ENCODE measurements at places on chromosomes 16 and 17.

DNA sequence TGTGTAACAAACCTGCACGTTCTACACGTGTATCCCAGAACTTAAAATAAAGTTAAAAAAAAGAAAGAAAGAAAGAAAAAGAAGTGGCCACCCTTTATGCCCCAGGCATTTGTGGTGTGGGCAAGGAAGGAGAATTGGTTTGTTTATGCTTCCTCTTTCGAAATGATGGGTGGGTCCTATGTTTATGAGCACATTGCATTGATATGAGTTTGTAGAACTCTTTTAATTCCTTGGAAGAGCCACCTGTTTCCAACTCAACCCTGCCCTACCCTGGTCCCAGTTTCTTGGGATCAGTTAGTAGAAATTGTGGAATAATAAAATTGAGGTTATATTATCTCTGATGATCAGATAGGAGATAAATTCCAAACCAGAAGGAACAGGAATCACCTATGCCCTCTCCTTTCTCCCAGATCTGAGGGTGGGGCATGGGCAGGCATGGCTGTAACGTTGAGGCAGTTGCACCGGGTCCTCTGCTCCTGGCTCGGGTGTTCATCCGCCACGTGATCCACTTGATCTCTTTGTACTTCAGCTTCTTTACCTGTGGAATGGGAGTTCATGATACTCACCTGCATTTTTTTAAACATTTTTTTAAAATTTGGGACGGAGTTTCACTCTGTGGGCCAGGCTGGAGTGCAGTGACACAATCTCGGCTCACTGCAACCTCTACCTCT is 15.9 kb downstream of the CHAD start:
- no peak for DNase-seq

DNA sequence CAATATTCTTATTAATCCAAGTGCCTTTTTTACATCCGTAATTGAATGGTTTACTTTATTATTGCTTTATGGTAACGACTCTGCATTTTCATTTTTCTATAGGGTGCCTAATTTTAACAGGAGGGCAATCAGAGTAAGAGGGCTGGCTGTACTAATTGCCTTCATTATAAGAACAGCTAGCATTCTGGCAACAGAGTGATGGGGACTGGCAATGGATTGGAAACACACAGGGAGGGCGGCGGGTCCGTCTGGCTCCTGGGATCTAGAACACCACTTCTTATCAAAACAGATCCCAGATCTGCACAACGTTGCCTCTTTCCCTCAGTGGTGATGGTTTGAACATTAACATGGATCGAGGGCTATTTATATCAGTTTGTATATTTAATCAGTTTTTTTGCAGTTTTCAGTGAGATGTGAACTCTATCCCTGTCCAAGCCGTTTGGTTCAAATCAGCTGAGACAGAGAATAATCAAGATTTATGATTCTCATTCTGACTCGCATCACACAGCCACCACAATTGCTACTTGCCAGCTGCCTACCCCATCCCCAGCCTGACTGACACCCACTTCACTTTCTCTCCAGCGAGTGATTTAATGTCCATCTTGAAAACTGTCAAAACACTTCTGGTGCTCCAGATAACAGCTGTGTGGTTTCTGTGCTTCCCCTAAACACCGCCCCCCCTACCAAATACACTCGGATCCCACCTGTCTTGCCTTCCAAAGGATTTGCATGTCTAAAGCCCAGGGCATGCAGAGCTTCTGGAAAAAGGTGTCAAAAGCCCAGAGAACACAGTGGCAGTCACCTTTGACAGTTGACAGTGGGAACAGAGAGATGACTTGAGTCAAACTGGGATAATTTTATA is 327.9 kb downstream of the HS3ST4 start:
- no peak for DNase-seq

GRCh38 chr17:74639704-74640151 is 16.2 kb upstream of the CD300E start:
- DNase-seq: peak; percentile 63

- DNase-seq: no peak
These were observed 693 bp upstream of the HOXB4 start for GRCh38 chr17:48578616-48579470.

DNA sequence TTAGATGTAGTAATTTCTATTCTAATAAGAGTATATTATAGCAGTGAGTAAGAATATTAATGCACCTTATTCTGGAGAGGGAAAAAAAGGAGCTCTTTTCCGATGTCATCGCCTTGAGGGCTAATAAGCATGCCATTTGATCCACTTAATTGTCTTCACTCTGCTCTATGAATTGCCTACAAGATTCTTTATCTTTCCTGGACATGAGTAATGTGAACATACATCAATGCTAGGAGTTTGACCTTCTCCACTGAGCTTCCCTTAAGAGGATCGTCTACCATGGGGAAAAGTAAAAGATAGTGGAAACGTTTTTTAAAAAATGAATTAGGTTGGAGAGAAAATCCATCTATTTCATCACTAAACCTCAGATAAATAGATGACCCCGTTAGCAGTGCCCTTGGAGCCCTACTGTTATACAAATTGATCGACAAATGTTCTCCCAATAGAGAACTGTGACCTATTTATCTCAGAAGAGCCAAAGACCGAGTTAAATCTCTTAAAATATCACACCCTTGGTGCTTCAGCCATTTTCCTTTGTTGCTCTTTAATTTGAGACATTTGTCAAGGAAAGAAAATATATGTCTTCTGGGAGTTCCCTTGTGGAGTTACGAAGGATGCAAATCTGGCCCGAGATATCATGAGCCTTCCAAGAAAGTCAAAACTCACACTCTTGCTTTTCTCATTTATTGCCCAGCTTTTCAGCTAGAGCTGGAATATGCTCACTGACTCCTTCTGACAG is 898.5 kb downstream of the KCNJ2 start:
- DNase-seq: no peak

DNA sequence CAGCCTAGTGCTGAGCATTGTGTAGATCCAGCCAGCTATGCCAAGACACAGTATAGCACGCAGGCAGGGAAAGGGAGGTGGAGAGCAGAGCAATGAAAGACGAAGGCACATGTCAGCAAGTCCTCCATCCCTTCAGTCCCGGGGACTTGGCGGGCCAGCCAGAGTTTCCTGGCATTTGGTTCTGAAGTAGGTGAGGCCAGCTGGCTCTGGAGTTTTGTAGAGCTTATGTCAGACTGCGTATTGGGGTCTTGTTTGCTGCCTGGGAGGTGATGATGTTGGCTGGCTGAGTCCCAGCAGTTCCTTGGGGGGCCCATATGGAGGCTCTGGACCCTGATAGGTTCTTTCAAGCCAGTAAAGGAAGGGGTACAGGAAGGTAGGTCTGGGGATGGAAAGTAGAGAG is 55.7 kb upstream of the AKTIP start:
- no peak for DNase-seq

GRCh38 chr17:60080545-60080944 is 1.8 kb upstream of the HEATR6 start:
- peak; percentile 2 for DNase-seq

DNA sequence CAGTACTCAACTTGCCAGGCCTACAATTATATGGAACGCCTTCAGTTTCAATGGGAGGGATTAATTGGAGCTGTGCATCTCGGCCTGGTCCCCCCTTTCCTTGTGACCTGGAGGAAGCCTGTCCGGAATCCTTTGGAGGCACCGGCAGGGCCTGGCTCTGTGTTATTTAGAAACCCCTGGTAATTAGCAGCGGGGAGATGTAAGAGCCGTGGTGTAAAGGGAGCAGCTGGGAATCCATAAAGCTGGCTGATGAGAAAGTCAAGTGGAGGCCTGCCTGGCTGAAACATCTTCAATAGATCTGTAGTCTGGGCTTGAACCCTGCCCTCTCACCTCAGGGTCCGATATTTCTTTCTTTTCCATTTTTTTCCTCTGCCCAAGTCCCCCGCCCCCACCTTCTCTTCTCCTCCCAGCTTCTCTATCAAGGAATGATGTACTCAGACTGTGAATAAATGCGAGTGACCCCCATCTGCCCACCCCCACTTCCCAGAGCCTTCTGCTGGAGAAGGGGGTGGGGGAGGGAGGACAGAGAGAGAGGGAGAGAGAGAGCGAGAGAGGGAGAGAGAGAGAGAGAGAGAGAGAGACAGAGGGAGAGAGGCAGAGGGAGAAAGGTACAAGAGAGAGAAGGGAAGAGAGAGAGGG is 495.5 kb upstream of the ZFHX3 start:
- DNase-seq: no peak

DNA sequence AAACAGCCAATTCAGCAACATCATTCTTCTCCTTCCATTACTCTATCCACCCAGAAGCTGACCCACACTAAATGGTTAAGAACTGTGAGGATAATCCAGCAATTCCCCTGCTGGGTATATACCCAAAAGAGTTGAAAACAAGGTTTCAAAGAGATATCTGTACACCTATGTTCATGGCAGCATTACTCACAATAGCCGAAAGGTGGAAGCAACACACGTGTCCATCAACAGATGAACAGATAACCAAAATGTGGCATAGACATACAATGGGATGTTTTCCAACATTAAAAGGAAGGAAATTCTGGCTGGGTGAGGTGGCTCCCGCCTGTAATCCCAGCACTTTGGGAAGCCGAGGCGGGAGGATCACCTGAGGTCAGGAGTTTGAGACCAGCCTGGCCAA is 19.9 kb downstream of the MIS12 start:
- DNase-seq: no peak

DNA sequence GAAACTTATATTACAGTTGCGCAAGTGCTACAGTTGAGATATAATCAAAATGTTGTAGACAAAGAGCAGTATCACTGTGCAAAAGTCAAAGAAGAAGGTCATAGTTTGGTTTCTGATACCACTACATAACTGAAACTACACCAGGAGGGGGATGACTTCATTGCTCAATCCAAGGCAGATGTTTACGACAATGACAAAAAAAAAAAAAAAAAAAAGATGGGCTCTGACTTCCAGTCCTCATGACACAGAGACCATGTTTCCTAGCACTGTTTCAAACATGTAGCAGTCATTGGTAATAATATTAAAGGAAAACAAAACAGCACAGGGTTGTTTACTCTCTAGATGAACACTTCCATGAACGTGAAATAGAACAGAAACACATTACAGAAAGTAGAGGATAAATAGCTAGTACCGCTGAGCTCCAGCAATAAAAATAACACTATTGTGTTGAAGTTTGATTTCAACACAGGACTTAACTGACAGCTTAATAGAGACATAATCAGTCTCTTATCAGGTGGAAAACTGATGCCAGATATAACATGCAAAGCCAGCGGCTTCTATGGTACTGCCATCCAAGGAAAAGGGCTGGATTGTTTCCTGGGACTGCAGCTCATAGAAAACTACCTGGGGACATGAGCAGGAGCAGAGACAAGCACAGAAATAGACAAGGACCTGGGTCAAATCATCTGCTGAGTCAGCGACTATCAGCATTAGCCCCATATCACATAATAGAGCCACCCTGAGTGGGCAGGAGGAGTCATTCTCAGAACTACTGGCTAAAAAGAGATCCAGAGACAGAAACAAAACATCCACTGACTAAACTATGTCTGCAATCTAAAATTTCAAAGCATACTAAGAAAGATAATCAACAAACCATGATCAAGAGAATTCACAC is 463.6 kb upstream of the SOX9 start:
- DNase-seq: no peak

GRCh38 chr16:60648290-60648689 is 1387.9 kb downstream of the CDH8 start:
- DNase-seq: no peak

- no peak for DNase-seq
These were observed 13.4 kb upstream of the SRSF1 start for GRCh38 chr17:58020401-58020800.

GRCh38 chr17:34837876-34838478 is 123.3 kb downstream of the CCT6B start:
- DNase-seq: no peak

GRCh38 chr17:82285141-82285540 is 11.6 kb upstream of the CSNK1D start:
- DNase-seq: no peak

DNA sequence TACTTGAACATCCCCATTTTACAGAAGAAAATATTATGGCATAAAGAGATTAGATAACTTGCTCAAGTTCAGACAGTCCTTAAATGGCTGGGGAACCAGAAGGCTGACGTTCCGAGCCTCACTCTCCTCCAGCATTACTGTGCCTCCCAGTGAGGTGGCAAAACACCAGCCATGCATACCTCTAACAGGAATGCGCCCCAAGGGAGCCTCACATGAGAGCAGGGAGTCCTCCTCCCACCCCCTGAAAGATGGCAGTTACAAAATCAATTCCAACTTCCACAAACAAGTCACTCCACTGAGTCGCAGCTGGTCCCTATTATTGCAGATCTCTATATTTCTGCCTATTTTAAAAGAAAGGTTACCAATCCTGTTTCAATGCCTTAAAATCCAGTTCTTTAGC is 55.5 kb downstream of the ANKFY1 start:
- DNase-seq: no peak

- DNase-seq: no peak
These were observed 6.7 kb downstream of the FOXL1 start for GRCh38 chr16:86584726-86585721.

GRCh38 chr16:84031556-84031955 is 11.0 kb downstream of the SLC38A8 start:
- no peak for DNase-seq

- DNase-seq: no peak
These were observed 21.9 kb downstream of the ACE start for GRCh38 chr17:63498626-63499195.

DNA sequence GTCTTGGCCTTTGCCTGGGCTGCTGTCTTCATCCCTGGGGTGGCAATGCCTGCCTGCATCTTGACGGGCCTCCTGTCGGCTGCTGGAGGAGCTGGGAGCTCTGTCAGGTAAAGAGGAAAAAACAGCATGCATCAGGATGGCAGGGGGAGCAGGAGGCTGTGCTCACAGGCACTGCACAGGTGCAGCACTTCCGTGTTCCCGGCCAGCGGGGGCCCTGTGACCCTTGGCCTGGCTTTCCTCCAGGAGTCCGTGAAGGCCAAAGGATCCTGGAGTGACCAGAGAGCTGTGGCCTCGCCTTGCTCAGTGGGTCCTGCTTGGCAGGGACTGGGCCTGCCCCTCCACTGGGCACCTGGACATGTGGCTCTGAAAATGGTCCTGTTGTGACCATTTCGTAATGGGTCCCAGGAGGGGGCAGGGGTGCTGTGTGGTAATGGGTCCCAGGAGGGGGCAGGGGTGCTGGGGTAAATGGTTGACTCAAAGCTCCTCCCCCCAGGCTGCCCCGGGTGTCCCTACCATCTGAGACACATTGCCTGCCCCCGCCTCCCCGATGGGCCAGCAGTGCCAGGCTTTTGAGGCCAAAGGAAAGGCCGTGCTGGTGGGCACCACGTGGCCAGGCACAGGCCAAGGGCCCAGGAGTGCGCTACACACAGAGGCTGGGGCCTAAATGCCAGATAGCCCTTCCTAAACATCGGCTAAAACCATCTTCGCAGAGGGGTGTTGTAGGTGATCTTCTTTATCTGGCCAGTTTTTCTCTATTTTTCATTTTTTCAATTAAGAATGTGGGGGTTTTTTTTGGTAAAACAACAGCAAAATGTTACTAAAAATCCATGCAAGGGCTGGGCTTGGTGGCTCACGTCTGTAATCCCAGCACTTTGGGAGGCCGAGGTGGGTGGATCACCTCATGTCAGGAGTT is 4.0 kb upstream of the FASN start:
- no peak for DNase-seq

DNA sequence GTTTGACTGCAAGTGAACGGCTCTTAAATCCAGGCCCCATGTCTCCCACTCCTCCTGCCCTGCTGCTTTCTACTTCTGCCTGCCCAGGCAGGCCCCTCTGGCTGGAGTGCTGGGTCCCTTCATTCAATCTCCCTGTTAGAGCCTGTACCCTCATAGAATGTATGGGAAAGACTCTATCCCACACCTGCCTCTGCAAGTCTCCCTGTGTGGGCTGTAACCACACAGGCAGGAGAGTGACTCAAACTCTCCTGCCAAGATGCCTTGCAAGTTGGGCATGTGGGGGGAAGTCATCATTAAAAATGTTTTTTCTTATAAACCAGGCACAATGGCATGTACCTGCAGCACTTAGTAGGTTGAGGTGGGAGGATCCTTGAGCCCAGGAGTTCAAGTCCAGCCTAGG is 77.5 kb downstream of the PLXDC1 start:
- no peak for DNase-seq
